Suprapubic skin (tissue), 4 donors: ENCODE measurements at places on chromosomes 6 and 20. TPM values are rescaled to one million over a fixed set of nuclear protein-coding genes. Genes with fewer than 3 reads are reported as not detected.

DEFB114 gene
- not detected for total RNA-seq

EPHA7 gene
- total RNA-seq, result 0.68 TPM

- no peaks in the 10 kb centered on the region for H3K4me1 ChIP-seq
- peaks cover 27% of the 10 kb centered on the region for H3K27me3 ChIP-seq
- DNase-seq, result no peak
- H3K27ac ChIP-seq, result no peak overlapping the region
- H3K36me3 ChIP-seq, result no peaks in the 10 kb centered on the region
Measured at GRCh38 chr6:32692019-32692418, 25.6 kb upstream of the HLA-DQB1 start.

DNA sequence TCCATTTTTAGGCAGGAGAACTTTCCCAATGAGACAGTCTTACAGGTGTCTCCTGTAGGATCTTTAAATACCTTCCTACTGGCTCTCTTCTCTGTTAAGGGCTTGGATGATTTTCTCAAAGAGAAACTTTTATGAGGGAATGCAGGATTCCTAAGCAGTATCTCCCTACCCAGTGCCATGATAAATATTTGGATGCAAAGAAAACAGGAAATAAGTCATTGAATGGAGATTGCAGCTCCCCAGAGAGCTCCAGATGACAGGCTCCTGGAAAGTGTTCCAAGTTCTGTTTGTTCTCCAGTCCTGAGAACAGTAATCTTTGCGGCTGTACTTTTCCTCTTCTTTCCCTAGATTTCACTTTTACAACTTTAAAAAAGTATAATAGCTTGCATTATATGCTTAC, 2.4 kb upstream of the SCGN start:
- no peak overlapping the region for H3K4me3 ChIP-seq
- no peaks in the 10 kb centered on the region for H3K4me1 ChIP-seq
- no peak overlapping the region for H3K27ac ChIP-seq
- H3K27me3 ChIP-seq, result peaks cover 50% of the 10 kb centered on the region

GRCh38 chr6:41814629-41815028, 27.1 kb downstream of the TOMM6 start:
- no peaks in the 10 kb centered on the region for H3K36me3 ChIP-seq
- DNase-seq, result no peak
- no peaks in the 10 kb centered on the region for H3K4me1 ChIP-seq
- H3K4me3 ChIP-seq, result no peak overlapping the region
- H3K27me3 ChIP-seq, result no peaks in the 10 kb centered on the region

- H3K27me3 ChIP-seq, result no peaks in the 10 kb centered on the region
- H3K4me3 ChIP-seq, result no peak overlapping the region
- no peaks in the 10 kb centered on the region for H3K36me3 ChIP-seq
- H3K27ac ChIP-seq, result no peak overlapping the region
- DNase-seq, result no peak
- no peaks in the 10 kb centered on the region for H3K4me1 ChIP-seq
Measured at GRCh38 chr6:74248966-74249365, 553.0 kb downstream of the CD109 start.

GRCh38 chr20:25269833-25270170, 21.9 kb downstream of the PYGB start:
- H3K4me1 ChIP-seq, result peaks cover 24% of the 10 kb centered on the region
- H3K36me3 ChIP-seq, result peaks cover 50% of the 10 kb centered on the region
- H3K4me3 ChIP-seq, result no peak overlapping the region
- no peak overlapping the region for H3K27ac ChIP-seq

DNA sequence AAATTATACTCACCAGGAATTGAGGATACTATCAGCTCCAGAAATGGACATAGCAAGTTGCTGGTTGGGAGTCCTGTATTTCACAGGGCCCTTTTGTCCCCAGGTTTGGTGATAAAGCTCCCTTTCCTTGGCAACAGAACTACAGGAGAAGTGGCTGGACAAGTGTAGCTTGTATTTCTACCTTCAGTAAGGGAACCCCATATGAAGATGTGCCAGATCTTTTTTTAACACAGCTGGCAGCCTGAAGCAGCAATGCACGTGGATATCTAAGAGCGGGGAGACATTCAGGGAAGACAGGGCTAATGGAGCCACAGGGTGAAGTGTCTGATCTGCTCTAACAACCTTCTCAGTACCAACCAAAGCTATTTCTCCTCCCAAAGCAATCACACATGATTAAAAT, 373.9 kb upstream of the ID4 start:
- H3K27me3 ChIP-seq, result no peaks in the 10 kb centered on the region
- no peak overlapping the region for H3K4me3 ChIP-seq
- no peak for DNase-seq
- peaks cover 22% of the 10 kb centered on the region for H3K4me1 ChIP-seq

GRCh38 chr20:34110025-34110744, 1.9 kb downstream of the EIF2S2 start:
- H3K4me1 ChIP-seq, result peaks cover 44% of the 10 kb centered on the region
- no peaks in the 10 kb centered on the region for H3K27me3 ChIP-seq

DNA sequence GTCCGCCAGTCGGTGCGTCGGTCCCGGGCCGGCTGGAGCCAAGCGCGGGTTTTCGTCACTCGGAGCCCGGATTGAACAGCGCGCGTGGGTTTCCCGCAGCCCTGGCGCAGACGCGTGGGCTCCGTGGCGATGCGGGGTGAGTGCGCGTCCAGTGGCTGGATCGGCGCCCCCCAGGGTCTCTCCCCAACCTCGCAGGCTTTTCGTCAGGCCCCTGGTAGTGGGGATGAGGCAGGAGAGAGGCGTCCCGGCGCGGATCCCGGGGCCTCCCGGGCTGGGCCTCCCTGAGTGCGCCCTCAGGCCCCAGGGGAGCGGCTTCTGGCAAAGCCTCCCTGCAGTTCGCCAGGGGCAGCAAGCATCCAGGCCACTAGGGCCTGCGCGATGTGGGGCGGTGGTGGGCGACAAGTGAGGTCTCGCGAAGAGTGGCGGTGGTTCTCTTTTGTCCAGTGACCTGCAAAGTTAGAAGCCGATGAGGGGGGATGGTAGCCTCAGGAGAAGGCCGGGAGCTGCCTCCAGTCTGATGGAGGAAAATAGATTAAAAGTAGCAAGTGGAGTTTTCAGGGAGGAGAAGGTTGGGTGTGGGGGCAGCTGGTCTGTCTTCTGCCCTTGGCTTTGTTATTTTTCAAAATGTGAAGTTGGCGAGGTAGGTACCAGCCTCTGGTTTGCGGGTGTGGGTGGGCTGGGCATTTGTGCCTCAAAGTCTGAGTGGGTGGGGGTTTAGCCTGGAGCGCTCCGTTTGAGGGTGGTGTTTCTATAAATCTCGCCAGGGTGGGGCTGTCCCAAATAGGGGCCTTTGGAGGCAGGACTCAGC, 1.6 kb downstream of the TOX2 start:
- no peaks in the 10 kb centered on the region for H3K36me3 ChIP-seq
- H3K27ac ChIP-seq, result no peak overlapping the region
- DNase-seq, result no peak
- peaks cover 15% of the 10 kb centered on the region for H3K4me1 ChIP-seq
- H3K27me3 ChIP-seq, result peaks cover 55% of the 10 kb centered on the region
